ENCODE measurements at places on chromosomes 13 and 19. TPM values are rescaled to one million over a fixed set of nuclear protein-coding genes. Genes with fewer than 3 reads are reported as not detected.

DNA sequence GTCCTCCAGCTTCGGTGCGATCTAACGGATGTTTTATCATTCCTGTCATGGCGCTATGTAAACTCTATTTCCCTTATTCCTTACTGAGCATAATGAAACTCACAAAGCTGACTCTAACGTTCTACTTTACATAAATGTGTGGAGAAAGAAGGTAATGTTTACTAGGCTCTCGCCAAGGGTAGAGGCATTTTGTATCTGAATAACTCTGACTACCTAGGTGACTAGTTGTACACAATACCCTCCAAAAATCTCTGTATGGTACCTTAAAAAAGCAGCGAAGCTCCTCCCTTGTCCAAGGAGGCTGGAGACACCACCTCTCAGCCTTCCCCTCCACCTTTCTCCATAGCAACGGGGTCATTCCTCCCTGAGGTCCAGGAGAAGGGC is 316 bp upstream of the ZNF530 start:
- H3K4me3 ChIP-seq: peak overlapping the region; percentile 90
- peaks cover 43% of the 10 kb centered on the region for H3K36me3 ChIP-seq
- DNase-seq: no peak
- H3K27me3 ChIP-seq: no peaks in the 10 kb centered on the region
- peak overlapping the region; percentile 89 for H3K27ac ChIP-seq

DNA sequence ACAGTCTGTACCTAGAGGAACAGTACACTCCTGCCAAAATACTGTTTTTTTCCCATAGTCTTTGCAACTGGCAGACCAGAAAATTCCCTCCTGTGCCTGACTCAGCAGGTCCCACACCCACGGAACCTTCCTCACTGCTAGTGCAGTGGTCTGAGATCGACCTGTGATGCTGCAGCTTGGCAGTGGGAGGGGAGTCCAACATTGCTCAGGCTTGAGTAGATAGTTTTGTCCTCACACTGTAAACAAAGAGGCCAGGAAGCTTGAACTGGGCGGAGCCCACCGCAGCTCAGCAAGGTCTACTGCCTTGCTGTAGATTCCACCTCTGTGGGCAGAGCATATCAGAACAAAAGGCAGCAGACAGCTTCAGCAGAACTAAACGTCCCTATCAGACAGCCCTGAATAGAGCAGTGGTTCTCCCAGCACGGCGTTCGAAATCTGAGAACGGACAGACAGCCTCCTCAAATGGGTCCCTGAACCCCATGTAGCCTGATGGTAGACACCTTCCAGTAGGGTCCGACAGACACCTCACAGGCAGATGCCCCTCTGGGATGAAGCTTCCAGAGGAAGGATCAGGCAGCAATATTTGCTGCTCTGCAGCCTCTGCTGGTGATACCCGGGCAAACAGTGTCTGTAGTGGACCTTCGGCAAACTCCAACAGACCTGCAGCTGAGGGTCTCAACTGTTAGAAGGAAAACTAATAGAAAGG is 92.7 kb downstream of the SUCLA2 start:
- no peaks in the 10 kb centered on the region for H3K27me3 ChIP-seq
- peaks cover 8% of the 10 kb centered on the region for H3K4me1 ChIP-seq
- DNase-seq: no peak
- H3K4me3 ChIP-seq: no peak overlapping the region

- no peaks in the 10 kb centered on the region for H3K36me3 ChIP-seq
- no peak overlapping the region for H3K4me3 ChIP-seq
- no peak overlapping the region for H3K27ac ChIP-seq
Observed at GRCh38 chr13:29858667-29859066, 8.2 kb upstream of the UBL3 start.

The RGS9BP gene
- 0.79 TPM for total RNA-seq

DNA sequence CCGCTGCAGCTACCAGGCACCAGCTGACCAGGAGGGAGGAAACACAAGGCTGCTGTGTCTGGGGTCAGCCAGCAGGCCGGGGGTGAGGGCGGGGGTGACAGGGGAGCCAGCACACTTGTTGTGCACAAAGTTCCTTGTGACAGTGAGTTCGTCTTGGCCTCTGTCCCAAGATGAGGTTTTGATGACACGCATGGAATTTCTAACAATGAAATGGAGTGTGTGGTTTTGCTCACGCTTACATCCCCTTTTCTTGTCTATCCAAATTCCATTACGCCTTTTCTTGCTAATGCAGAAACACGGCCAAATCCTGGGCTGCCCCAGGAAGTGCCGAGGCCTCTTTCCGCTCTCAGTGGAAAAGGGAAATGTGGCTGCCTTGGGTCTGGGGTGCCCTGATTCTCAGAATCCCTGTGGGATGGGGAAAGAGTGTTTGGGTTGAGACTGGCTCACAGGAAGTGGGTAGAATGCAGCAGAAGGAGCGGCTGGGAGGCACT is 73.8 kb downstream of the GADD45B start:
- H3K27ac ChIP-seq: no peak overlapping the region
- H3K27me3 ChIP-seq: no peaks in the 10 kb centered on the region
- H3K4me3 ChIP-seq: no peak overlapping the region
- no peaks in the 10 kb centered on the region for H3K36me3 ChIP-seq
- peaks cover 17% of the 10 kb centered on the region for H3K4me1 ChIP-seq
- DNase-seq: no peak

All from activated naive CD8-positive, alpha-beta T cell treated with anti-CD3 and anti-CD28 coated beads, Interleukin-2, amount 10 ng/mL, durations not matched to agents 7 days and 5 days (primary cell).